Peyer's patch (tissue), 4 donors: ENCODE measurements at places on chromosomes 7 and 10. TPM values are rescaled to one million over a fixed set of nuclear protein-coding genes. Genes with fewer than 3 reads are reported as not detected.

The MYH16 gene
- not detected for total RNA-seq

The LIPF gene
- not detected for total RNA-seq

The ANKRD22 gene
- total RNA-seq = not detected

- H3K27ac ChIP-seq = no peak overlapping the region
- no peaks in the 10 kb centered on the region for H3K27me3 ChIP-seq
- no peaks in the 10 kb centered on the region for H3K36me3 ChIP-seq
Observed at GRCh38 chr10:12332572-12333379, 16.6 kb upstream of the CAMK1D start.

- H3K27me3 ChIP-seq = no peaks in the 10 kb centered on the region
- no peak overlapping the region for H3K4me3 ChIP-seq
- H3K27ac ChIP-seq = no peak overlapping the region
Observed at GRCh38 chr10:60434418-60435046, 44.9 kb upstream of the ANK3 start.

GRCh38 chr10:105855791-105856190 is 1214.7 kb downstream of the SORCS3 start:
- H3K4me3 ChIP-seq = no peak overlapping the region
- no peak for DNase-seq
- no peak overlapping the region for H3K27ac ChIP-seq
- H3K36me3 ChIP-seq = no peaks in the 10 kb centered on the region
- H3K27me3 ChIP-seq = no peaks in the 10 kb centered on the region
- no peaks in the 10 kb centered on the region for H3K4me1 ChIP-seq

- DNase-seq = no peak
- H3K4me1 ChIP-seq = no peaks in the 10 kb centered on the region
- H3K27ac ChIP-seq = no peak overlapping the region
- H3K27me3 ChIP-seq = no peaks in the 10 kb centered on the region
- no peak overlapping the region for H3K4me3 ChIP-seq
- H3K36me3 ChIP-seq = no peaks in the 10 kb centered on the region
Observed at GRCh38 chr10:78375854-78376785, 342.5 kb downstream of the RPS24 start.

- no peak overlapping the region for H3K4me3 ChIP-seq
- H3K27ac ChIP-seq = no peak overlapping the region
- DNase-seq = no peak
- no peaks in the 10 kb centered on the region for H3K27me3 ChIP-seq
Observed at GRCh38 chr7:54799792-54800191, 40.8 kb upstream of the SEC61G start.

- H3K4me1 ChIP-seq = peaks cover 5% of the 10 kb centered on the region
- H3K27me3 ChIP-seq = no peaks in the 10 kb centered on the region
- peak; percentile 47 for DNase-seq
Observed at GRCh38 chr7:66682350-66683093, 53.8 kb downstream of the KCTD7 start.
